Activated naive CD4-positive, alpha-beta T cell treated with Interleukin-2 at 50 U/mL for 16 hours (primary cell): ENCODE measurements at places on chromosomes 4 and X.
A peak's percentile ranks its signal among the peaks of the same experiment; 100 is the strongest.

- DNase-seq, result no peak
Measured at GRCh38 chr4:83552924-83553323, 17.0 kb downstream of the GPAT3 start.

DNA sequence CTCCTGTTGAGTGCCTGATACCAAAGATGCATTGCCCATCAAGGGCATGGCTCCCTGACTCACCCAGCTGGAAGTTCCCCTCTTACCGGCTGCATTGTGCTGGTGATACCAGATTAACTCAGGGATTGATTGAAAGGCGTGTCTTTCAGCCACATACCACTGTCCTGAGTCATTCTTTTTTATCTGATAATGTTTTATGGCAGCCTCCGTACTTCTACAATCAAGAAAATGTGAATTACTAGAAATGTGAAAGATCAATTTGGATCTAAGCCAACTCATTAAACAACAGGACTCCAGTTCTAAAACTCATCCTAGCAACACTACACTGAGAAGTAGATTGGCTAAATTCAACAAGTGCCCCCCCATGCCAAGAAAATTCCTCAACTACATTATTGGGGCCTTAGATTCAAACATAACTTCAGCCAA lies 40.0 kb downstream of the TXK start:
- DNase-seq, result peak; percentile 44

DNA sequence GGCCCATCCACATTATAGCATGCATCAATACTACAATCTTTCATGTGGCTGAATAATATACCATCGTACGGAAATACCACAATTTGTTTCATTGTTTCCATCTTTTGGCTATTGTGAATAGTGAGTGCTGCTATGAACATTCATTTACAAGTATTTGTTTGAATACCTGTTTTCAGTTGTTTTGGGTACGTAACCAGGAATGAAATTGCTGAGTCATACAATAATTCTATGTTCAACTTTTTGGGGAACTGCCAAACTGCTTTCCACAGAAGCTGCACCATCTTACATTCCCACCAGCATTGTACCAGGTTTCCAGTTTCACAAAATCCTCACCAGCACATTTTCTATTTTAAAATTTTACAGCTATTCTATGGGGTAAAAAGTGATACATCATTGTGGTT lies 28.5 kb upstream of the MANBA start:
- no peak for DNase-seq

GRCh38 chr4:87844452-87844851 lies 11.7 kb downstream of the MEPE start:
- no peak for DNase-seq

GRCh38 chr4:80125252-80126177 lies 52.5 kb upstream of the ANTXR2 start:
- DNase-seq, result peak; percentile 14

DNA sequence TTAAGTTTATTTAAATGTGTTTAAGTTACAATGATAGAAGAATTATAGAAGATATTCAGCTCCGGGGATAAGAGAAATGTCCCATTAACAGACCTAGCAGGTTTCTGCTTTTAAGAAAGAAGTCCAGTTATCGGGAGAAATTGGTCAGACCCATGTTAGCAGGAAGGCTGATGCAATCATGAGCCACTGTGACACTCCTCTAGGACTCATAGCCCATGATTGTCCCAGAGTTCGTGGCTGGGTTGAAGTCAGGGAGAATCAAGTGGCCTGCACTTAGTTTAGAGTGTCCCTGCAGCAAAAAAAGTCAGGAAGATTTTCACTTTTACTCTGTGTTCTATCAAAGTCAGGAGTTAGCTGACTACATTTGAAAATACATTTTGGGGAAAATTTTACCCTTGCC lies 72.0 kb downstream of the TMEM144 start:
- DNase-seq, result no peak

- no peak for DNase-seq
Measured at GRCh38 chr4:39950861-39951481, 26.7 kb downstream of the PDS5A start.

- DNase-seq, result no peak
Measured at GRCh38 chr4:121658125-121658524, 38.7 kb downstream of the ANXA5 start.

- DNase-seq, result no peak
Measured at GRCh38 chr4:121358473-121358872, 22.3 kb downstream of the QRFPR start.

GRCh38 chr4:80831383-80832361 lies 198.8 kb upstream of the BMP3 start:
- DNase-seq, result no peak

- no peak for DNase-seq
Measured at GRCh38 chr4:38514465-38515146, 149.4 kb upstream of the KLF3 start.

GRCh38 chrX:46918434-46918833 lies 6.2 kb downstream of the JADE3 start:
- no peak for DNase-seq

DNA sequence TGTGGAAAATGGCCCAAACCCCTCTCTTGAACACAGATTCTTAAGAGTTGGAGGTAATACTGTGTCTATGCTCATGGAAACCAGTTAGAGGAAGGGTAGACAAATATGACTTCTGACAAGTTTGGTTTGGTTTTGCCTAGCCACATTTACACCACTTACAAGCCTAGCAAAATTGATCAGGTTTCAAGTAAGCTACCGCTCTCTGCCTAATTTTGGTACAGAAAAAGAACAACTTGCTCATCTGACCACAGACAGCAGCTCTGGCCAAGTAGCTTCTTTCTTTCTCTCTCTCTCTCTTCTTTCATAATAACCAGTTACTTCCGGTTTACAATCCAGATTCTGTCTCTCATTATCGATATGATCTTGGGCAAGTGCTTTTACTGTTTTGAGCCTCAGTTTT lies 260.0 kb downstream of the GLUD2 start:
- no peak for DNase-seq

DNA sequence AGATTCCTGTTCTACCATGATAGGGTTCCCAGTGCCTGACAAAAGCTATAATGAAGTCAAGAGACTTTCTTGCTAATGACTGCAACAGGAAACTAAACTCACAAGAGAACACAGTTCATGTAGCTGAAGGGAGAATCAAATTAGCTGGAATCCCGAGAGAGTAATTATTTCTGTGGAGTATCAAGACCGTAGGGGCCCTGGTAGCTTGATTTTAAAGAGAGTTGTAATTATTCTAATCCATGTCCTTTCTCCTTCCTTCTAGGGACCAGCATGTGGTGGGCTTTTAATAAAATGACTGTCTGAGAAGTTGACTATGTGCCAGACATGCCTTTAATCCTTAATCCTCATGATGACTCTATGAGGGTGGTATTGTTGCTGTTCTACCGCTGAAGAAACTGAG lies 1.7 kb upstream of the TRPC5OS start:
- DNase-seq, result no peak

DNA sequence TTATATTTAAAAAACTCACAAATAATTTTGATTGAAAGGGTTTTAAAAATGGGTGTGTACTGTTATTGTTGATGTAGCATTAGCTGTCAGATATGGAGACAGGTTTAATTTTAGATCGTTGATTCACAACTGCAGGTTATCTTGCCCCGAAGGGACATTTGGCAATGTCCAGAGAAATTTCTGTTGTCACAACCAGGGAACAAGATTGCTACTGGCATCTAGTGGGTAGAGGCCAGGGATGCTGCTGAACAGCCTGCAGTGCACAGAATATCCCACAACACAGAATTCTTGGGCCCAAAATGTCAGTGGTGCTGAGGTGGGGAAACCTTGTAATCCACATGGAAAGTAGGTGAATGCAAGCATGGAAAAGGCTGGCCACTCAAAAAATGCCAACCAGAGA lies 114.9 kb downstream of the MAGEB17 start:
- DNase-seq, result no peak

DNA sequence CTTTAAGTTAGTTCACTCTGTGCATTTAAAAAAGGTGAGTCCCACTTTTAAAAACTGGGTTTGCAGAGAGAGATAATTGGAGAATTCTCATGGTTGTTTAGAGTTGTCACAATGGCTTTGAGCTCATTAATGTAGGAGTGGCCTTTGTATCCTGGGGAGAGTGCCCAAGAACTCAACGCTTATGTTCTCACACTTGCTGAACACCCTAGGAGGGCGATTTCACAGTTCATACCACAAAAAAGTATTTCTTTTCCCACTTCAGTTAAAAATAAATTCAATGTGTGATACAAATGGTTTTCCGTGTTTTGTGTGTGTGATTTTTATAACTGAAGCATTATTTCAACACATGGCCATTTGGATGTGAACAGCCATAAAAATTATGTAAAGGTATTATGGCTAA lies 8.4 kb downstream of the EMCN start:
- no peak for DNase-seq

GRCh38 chr4:10577018-10577417 lies 107.5 kb downstream of the CLNK start:
- DNase-seq, result no peak

DNA sequence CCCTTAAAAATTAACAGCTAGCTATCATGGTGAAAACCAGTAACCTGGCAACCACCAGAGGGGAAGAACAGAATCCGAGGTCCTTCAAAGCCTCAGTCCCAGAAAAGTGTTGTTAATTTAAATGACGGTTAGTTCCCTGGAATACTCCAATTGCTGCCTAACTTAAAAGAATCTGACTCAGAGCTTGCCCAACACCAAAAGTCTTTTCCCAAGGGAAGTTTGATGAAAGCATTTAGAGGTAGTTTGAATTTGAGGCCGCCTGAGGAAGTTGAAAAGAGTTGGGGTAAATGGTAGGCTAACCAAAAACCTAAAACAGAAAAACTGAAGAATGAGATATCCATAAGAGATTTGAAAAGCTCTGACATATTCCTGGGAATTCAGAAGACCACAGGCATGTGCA lies 46.6 kb downstream of the IL13RA2 start:
- DNase-seq, result no peak

GRCh38 chr4:40214038-40214437 lies 17.2 kb downstream of the RHOH start:
- DNase-seq, result peak; percentile 43
